CD4-positive, alpha-beta T cell treated with Interleukin-10 for 1 hour (primary cell): ENCODE measurements at places on chromosomes 2 and 18.

- DNase-seq = no peak
These were observed 123.3 kb upstream of the SIX2 start for GRCh38 chr2:45132551-45132950.

- no peak for DNase-seq
These were observed 55.3 kb downstream of the HRH4 start for GRCh38 chr18:24515721-24516120.

- DNase-seq = no peak
These were observed 843.2 kb upstream of the ID2 start for GRCh38 chr2:7838669-7839068.

DNA sequence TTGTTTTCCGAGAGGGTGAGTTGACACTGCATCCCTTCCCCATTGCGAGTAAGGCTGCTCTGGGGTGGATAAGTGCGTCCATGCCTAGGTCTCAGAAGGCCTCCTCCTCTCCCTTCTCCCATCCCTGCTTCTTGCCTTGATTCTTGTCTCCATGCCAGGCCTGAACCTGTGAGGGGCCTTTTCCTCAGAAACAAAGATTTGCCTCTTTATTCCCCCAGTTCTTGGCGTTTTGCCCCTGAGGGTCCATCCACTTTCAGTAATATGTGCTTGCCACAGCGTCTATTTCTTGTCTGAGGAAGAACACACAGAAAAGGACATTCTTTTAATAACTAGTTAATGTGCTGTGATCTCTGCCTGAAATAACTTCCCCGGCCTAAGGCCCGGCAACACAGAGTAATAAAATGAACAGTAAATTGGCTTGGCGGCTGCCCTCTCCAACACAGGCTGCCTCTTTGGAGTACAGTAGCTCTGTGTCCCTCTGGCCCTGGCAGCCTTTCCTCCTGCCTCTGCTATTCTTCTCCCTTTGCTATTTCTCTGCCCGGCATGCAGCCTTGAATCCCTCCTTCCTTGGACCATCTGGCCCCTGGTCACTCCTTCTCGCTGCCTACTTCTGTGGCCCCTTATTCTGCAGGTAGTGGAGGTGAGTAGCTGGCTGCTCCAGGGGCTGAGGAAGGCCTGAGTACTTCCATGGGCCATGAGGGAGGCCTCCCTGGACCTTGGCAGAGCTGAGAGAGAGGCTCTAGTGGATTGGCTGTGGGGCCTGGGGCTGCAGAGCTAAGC, 4.4 kb downstream of the EHD3 start:
- no peak for DNase-seq

DNA sequence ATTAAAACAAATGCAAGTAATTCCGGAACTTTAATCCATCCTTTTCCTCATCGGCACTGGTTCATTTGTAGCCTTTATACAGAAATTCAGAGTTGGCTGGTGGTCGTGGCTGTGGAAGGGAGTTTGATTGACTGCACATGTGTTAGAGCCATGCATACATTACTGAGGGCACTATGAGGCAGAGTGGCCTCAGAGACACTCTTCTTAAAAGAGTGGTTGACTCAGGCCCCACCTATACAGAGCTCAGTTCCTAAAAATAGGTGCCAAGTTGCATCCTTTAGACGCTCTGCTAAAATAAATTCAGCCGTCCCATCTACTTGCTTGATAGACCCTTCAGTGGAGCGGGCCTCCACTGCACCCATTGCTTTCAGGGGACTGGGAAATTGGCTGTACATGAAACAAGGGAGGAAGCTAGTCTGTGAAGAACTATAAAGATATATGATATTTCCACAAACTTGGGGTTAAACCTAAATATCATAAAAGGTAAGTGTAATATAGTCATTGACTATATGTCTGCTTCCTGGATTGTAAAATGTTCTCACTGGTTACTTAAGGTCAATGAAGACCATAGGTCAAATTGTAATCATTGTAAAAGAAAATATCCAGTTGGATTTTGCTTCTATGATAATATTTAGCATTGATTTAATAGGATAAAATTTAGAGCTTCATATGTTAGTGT, 298.9 kb downstream of the XIRP2 start:
- DNase-seq = no peak

DNA sequence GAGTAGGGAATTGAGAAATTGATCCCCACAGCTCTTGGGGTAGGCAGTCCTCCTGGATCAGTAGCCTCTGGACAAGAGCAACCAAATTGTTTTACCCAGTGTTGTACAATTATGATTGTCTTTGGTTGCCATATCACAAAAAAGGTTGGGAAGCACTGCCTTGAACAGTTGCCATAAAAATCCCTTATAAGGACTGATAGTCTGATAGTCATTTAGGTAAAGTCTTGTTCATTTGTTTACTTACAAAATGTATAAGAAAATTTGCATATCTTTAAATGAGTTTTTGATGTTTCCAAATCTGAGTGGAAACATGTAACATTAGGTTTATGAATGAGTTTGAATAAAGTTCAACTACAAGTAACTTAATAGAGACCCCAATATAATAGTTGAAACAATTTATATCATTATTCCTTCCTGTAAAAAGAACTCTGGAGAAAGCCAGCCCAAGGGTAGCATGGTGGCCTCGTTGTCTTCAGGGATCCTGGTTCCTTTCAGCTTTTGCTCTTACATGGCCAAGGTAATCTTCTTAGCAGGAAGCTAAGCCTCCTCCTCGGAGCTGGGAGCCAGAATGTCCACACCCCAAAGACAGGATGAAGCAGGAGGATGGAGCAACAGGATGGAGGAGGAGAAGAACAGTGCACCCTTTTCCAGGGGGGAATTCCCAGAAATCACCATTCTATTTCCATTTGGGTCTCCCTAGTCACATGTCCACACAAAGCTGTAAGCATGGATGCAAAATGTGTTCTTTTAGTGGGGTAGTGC, 35.7 kb upstream of the NEMP2 start:
- no peak for DNase-seq

GRCh38 chr2:237290261-237290660, 123.7 kb downstream of the COL6A3 start:
- DNase-seq = no peak
